NCI-H2081 treated with DMSO at 0.1 percent for 48 hours (cell line): ENCODE measurements at places on chromosomes 1 and 21.

DNA sequence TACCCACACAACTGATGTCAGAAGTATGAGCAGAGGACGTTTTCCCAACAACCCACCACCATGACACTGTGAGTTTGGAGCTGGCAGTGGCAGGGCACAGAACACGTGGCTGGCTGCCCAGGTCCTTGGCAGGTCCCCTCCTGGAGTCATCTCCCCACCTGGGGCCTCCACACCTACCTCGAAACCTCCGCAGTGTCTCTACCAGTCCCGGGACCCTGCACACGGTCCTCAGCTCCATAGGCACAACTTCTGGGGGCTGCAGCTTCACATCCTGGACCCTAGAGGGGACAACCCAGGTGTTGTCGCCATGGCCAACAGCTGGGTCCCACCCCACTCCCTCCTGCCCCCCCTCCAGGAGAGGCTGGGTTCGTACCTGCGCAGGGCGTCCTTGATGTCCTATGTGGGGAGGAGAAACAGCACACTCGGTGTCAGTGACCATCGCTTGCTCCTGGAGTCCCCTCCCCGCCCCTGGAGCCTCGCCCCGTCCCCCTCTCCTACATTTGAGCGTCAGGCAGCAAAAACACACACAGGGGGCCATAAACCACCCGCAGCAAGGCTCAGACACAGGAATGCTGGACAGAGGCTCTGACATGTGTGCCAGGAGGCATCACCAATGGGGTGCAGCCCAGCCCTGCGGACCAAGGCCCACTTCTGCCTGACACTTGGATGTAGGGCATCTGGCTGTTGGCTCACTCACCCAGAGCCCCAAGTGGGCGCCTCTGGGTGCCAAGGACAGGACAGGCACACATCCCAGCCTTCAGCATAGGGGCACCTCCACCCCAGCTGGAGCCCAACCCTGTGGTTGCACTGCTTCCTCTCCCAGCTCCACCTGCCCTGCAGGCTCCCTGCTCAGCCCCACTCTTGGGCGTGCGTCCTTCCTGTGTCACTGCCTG, 9.6 kb downstream of the TRIM11 start:
- no peak for DNase-seq

GRCh38 chr1:53585129-53585528, 125.9 kb downstream of the DMRTB1 start:
- DNase-seq = no peak

- DNase-seq = no peak
Observed at GRCh38 chr21:18989953-18990495, 586.4 kb upstream of the TMPRSS15 start.

GRCh38 chr1:30740251-30741238, 17.0 kb downstream of the LAPTM5 start:
- no peak for DNase-seq

- no peak for DNase-seq
Observed at GRCh38 chr21:41315726-41316125, 875 bp upstream of the FAM3B start.

DNA sequence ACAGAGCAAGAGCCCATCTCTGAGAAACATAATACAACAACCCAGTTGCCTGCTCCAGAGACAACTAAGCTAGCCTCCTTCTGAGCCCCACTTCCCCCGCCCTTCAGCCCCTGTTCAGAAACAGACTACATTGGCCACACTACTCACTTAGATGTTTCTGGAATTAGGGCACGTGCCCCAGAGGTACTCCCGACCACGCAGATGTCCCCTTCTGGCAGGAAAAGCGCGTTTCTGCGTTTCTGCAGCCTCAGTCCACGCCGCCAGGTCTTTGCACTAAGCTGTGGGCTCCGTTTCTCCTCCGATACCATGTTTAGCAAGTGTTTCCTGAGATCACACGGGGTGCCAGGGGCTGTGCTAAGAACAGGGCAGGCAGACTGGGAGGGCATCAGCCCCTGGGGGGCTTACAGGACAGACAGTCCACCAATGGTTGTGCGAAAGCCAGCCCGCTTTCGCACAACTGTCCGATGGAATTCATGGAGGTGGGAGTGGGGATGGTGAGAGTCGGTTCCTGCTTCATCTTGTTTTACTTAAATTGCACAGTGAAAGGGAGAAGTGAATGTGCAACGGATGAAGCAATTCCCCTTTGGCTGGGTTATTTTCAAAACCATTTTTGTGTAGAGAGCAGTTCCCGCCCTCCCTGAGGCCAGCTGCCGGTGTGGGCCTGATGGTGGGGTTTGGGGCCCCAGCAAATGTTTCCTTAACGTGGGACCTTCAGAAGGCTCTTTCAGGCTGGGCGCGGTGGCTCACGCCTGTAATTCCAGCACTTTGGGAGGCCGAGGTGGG, 2.7 kb downstream of the PIK3CD start:
- DNase-seq = no peak

DNA sequence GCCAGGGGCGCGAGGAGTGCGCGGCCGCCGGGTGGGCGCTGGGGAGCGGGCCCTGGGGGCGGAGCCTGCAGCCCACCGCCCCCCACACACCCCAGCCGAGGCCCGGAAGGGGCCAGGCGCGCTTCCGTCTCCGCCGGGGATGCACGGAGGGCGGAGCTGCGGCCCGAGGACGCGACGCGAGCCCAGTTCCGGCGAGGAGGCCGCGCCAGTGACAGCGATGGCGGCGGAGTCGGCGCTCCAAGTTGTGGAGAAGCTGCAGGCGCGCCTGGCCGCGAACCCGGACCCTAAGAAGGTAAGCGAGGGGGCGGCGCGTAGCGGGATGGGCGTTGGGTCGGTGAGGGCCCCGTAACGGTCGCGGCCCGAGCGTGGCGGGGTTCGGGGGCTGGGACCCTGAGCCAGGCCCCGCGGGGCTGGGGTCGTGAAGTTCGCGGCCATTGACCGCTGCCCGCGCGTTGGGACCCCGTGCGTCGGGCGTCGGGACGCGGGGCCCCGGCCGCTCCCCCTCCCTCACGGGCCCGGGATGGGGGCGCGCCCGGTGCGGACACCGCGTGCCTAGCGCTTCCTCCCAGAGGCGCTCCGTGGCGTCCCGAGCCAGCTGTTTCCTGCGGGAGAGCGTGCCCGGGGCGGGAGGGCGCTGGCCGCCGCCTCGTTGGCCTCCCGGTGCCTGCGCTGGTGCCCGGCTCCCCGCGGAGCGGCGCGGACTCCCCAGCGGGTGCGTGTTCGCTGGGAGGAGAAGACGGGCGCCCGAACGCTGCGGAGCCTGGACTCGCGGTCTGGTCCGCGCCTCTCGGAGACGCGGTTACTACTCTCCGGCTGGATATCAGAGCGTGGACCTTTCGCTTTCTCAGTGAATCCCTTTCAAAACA, at the start of gene ELOA:
TSS of gene ELOA (plus strand) at position 185 of the 866 bp plus-strand sequence. CDS start at position 218, 33 bp downstream.
- no peak for DNase-seq

- no peak for DNase-seq
Observed at GRCh38 chr21:41901782-41902181, 22.6 kb upstream of the PRDM15 start.

- DNase-seq = no peak
Observed at GRCh38 chr1:202811296-202812175, 782 bp downstream of the PCAT6 start.

DNA sequence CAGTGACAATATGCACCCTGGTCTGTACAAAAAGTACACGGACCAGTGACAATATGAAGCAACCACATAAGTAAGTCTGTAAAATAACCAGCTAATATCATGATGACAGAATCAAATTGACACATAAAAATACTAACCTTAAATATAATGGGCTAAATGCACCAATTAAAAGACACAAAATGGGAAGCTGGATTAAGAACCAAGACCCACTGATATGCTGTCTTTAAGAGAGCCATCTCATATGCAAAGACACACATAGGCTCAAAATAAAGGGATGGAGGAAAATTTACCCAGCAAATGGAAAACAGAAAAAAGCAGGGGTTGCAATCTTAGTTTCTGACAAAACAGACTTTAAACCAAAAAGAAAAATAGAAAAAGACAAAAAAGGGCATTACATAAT, 70.4 kb upstream of the VCAM1 start:
- no peak for DNase-seq

- no peak for DNase-seq
Observed at GRCh38 chr21:42389449-42389835, 6.4 kb downstream of the TMPRSS3 start.

DNA sequence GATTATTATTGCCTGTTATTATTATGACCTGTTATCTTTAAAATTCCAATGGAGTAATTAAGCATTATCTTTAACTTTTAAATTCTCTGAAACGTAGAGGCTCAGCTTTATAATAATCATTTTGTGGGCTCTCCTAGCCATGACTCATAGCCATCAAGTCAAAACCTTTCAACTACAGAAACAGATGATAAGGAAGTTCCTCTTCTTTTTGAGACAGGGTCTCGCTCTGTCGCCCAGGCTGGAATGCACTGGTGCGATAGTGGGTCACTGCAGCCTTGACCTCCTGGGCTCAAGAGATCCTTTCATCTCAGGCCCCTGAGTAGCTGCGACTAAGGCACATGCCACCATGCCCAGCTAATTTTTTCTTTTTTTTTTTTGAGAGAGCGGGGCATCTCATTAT, 43.5 kb downstream of the CHML start:
- DNase-seq = no peak

DNA sequence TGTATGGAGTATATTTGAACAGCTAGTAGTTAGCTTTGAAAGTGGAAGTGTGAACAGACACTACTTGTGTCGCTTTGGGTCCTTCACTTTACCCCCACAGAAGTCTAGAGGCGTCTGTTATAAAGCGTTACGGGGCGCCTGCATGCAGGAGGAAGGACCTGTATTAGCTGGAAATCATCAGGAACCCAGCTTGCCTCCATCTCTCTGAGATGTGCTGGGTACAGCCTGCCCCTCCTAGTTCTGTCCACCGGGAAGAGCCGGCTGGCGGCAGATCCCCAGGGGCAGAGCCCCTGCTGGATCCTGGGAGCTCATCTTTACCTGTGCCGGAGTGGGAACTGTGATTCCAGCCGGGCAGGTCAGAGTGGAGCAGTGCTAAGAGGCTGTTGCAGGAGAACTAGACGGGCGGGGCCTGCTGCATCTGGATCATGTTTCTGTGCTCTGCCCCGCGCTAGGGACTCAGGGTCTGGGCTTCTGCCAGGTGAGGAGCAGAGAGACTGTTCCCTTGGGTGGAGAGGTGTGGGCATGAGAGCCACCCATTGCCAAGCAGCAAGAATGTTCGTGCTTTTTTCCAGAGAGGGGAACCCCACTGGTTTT, 22.3 kb upstream of the SPSB1 start:
- DNase-seq = no peak

DNA sequence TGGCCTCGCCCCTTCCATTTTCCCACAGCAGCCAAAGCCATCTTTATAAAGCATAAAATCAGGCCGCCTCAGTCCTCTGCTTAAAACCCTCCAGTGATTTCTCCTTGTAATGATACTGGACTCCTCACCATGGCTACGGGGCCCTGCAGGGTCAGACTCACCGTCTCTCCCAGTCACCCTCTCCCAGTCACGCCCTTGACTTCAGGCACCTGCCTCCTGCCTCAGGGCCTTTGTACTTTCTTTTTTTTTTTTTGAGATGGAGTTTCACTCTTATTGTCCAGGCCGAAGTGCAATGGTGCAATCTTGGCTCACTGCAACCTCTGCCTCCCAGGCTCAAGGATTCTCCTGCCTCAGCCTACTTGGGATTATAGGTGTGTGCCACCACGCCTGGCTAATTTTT, 47.8 kb downstream of the PIK3CD start:
- no peak for DNase-seq

DNA sequence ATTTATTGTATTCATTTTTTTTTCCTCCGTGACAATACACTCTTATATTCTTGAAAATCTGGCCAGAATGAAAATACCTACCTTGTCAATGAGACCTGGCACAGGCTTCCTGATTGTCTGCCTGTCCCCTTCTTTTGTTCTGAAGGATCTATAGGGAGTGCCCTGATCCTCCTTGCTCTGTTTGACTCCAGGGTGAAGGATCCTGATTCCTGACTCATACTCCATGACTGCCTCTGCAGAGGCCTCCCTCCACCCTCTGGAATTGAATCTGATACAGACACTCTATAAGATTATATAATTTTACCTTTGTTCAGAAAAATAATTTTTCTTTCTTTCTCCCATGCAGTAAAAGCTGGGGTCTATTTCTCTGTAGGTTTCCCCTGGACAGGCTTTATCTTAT, 116.2 kb downstream of the HMCN1 start:
- no peak for DNase-seq

DNA sequence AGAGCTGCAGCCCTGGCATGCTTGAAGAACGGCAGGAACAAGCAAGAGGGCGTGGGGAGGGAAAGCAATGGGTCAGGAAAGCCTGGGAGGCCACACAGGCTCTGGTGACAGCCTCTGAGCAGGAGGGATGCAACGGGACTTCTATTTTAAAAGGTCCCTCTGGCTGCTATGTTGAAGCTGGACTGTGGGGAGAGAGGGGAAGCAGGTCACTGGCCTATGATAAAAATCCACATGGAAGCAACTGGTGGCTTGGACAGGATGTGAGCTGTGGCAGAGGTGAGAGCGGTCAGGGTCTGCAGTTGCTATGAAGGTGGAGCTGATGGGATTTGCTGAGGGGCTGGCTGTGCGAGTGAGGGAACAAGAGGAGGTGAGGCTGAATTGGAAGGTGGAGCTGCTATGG, 11.2 kb downstream of the PADI1 start:
- DNase-seq = no peak

GRCh38 chr1:180312926-180313325, 82.9 kb downstream of the LHX4 start:
- DNase-seq = no peak

DNA sequence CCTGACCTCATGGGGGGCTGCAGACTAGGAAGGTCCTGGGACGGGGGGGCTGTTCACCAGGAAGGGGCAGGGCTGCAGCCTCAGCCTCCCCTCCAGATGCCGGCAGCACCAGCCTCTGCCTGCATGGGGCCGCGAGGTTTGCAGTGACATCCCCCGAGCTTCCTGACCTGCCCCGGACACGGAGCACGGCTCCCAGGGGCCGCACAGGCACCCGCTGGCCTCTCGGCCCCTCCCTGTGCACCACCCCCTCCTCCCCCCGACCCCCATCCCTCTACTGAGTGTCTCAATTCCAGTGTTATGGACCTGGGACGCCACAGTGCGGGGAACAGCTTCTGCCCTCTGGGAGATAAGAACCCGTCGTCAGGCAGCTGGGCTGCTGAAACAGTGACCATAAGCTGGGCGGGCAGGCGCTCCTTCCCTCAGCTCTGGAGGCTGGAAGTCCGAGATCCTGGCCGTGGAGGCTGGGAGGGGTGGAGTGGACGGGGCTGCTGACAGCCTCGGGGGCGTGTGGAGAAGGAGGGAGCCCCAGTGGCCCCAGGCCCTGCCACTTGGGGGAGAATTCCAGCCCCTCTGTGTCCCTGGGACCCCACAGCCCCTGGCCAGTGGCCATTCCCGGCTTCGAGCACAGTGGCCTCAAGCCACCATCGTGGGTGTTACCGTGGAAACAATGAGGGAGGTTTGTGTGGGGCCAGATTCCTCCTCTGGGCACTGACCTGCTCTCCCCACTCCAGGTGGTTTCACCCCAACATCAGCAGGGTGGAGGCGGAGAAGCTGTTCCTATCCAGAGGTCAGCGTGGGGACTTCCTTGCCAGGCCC, 11.6 kb downstream of the RNF223 start:
- DNase-seq = no peak

- DNase-seq = no peak
Observed at GRCh38 chr1:14808768-14809167, 210.3 kb downstream of the KAZN start.

DNA sequence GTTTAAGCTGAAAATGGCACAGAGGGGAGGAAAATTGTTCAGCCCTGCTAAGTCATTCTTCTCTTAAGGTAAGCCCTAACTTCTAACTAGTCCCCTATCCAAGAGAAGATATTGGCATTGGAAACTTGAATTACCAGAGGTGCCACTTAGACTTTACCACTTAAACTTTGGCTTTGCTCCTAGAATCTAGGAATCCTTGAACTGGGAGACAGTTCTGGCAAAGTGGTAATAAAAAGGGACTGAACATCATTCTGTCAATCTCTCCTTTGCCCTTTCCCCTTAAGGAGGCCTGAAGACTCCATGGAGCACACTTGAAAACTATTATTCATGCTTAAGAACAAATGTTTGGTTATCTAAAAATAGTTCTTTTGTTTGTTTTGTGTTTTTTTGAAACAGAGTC, 8.4 kb downstream of the ATP1A4 start:
- DNase-seq = no peak
